Naive B cell (primary cell): ENCODE measurements at places on chromosomes 4 and X.

GRCh38 chr4:154478128-154478527, 13.5 kb downstream of the DCHS2 start:
- no peak overlapping the region for H3K27ac ChIP-seq
- no peak for DNase-seq
- H3K27me3 ChIP-seq, result peaks cover 28% of the 10 kb centered on the region
- no peaks in the 10 kb centered on the region for H3K4me1 ChIP-seq

- H3K4me1 ChIP-seq, result peaks cover 10% of the 10 kb centered on the region
- no peak for DNase-seq
- no peak overlapping the region for H3K27ac ChIP-seq
These were observed 94.1 kb upstream of the GPR34 start for GRCh38 chrX:41594634-41595033.

GRCh38 chr4:136935305-136935704, 597.0 kb downstream of the PCDH18 start:
- H3K4me3 ChIP-seq, result no peak overlapping the region
- no peaks in the 10 kb centered on the region for H3K4me1 ChIP-seq
- H3K27me3 ChIP-seq, result no peaks in the 10 kb centered on the region
- no peak for DNase-seq
- no peak overlapping the region for H3K27ac ChIP-seq
- no peaks in the 10 kb centered on the region for H3K36me3 ChIP-seq

DNA sequence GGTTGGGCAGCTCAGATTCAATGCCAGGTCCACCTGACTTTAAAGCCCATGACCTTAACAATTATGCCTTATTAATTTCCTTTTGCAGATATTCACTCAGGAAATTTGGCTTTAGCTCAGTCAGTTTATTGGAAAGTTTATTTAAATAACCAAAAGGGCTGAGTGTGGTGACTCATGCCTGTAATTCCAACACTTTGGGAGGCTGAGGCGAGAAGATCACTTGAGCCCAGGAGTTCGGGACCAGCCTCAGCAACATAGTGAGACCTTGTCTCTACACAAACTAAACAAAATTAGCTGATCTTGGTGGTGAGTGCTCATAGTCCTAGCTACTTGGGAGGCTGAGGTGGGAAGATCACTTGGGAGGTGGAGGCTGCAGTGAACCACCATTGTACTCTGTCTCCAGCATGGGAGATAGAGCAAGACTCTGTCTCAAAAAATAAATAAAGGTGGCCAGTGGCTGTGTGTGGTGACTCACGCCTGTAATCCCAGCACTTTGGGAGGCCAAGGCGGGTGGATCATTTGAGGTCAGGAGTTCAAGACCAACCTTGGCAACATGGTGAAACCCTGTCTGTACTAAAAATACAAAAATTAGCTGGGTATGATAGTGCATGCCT, 43.3 kb downstream of the RHOH start:
- H3K36me3 ChIP-seq, result peaks cover 26% of the 10 kb centered on the region
- no peak for DNase-seq
- H3K27me3 ChIP-seq, result no peaks in the 10 kb centered on the region
- no peak overlapping the region for H3K4me3 ChIP-seq
- peaks cover 57% of the 10 kb centered on the region for H3K4me1 ChIP-seq

- H3K27ac ChIP-seq, result no peak overlapping the region
- H3K27me3 ChIP-seq, result peaks cover 31% of the 10 kb centered on the region
- DNase-seq, result no peak
- H3K36me3 ChIP-seq, result no peaks in the 10 kb centered on the region
- H3K4me1 ChIP-seq, result no peaks in the 10 kb centered on the region
- no peak overlapping the region for H3K4me3 ChIP-seq
These were observed 34.7 kb upstream of the LHFPL1 start for GRCh38 chrX:112714357-112714918.

DNA sequence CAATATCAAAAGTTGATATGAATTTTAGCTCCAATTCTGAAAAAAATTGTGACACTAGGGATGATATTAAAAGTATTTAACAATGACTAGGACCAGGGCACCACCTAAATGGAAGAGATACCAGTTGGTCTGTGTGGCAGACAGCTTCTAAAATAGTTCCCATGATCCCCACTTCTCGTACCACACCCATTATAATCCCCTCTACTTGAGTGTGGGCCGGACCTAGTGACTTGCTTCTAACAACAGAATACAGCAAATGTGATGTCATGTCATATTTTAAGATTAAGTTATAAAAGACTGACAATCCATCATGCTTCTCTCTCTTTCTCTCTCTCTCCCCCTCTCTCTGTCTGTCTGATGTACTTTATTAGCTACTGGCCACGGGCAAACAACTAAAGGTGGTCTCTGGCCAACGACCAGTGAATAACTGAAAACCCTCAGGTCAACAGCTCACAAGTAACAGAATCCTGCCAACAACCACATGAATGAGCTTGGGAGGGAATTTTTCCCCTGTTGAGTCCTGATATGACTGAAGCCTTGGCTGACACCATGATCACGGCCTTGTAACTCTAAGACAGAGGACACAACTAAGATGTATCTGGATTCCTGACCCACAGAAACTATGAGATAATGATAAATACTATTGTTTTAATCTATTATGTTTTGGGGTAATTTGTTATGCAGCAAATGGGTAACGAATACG, 34.4 kb downstream of the FAM13A start:
- H3K4me1 ChIP-seq, result no peaks in the 10 kb centered on the region
- H3K4me3 ChIP-seq, result no peak overlapping the region
- H3K27ac ChIP-seq, result no peak overlapping the region
- no peak for DNase-seq
- H3K36me3 ChIP-seq, result no peaks in the 10 kb centered on the region

- peaks cover 38% of the 10 kb centered on the region for H3K27me3 ChIP-seq
- H3K36me3 ChIP-seq, result peaks cover 8% of the 10 kb centered on the region
- no peaks in the 10 kb centered on the region for H3K4me1 ChIP-seq
- DNase-seq, result no peak
- H3K4me3 ChIP-seq, result no peak overlapping the region
- H3K27ac ChIP-seq, result no peak overlapping the region
These were observed 169.4 kb upstream of the NAP1L5 start for GRCh38 chr4:88866862-88867550.

DNA sequence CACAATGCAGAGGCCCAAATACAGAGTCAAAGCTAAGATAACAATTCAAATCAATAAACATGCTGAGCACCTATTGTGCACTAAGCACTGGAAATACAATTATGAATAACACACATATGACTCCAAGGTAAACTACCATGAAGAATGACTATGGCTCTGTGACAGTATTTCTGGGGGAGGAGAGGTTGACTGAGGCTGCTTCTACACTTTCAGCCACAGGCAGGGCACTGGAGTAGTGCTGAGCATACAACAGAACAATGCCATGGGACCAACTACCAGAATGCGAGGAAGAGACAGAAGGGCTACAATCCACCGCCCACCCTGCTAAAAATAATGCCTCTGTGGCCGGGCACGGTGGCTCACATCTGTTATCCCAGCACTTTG, 13.7 kb downstream of the TEC start:
- no peaks in the 10 kb centered on the region for H3K27me3 ChIP-seq
- no peak overlapping the region for H3K4me3 ChIP-seq
- H3K27ac ChIP-seq, result no peak overlapping the region
- no peak for DNase-seq
- peaks cover 12% of the 10 kb centered on the region for H3K4me1 ChIP-seq

GRCh38 chrX:153611298-153612095, 12.6 kb upstream of the CCNQ start:
- no peaks in the 10 kb centered on the region for H3K27me3 ChIP-seq
- no peak for DNase-seq
- H3K36me3 ChIP-seq, result no peaks in the 10 kb centered on the region
- no peak overlapping the region for H3K27ac ChIP-seq
- H3K4me1 ChIP-seq, result peaks cover 8% of the 10 kb centered on the region
- no peak overlapping the region for H3K4me3 ChIP-seq

DNA sequence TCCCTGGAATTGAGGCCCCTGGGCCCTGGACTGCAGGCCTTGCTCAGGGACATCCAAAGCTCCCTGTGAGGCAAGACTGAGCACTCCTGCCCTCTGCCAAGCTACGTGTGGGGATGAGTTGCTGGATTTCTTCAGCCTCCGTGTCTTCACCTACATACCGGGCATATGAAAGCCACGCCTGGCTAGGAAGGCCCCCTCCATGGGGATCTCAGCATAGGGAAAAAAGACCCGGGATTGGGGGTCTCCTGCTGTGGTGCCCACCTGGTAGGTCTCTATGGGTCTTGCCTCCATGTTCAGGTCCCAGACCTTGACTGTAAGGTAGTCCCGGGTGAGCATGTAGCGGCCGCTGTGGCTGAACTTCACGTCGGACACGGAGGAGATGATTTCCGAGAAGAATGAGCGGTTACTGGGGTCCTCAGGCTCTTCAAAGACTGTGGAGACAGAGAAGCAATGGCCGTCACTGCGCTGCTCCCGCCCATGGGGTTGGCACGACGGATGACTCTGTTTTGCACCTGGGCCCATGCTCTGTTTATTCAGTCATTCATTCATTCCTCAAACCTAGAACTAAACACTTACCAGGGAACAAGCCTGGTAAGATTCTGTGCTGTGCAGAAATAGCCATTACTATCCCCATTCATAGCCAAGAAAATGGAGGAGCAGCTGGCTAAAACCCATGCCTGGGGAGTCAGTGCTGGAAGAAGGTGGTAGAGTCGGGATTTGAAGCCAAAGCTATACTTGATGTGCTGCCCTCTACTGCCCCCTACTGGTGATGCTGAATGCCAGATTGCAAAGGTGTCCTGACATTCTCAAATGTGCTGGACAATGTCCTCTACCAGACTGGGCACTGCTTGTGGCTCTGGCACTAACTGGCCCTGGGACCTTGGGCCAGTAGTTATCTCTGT, 63.9 kb downstream of the WFS1 start:
- no peak for DNase-seq
- H3K4me1 ChIP-seq, result peaks cover 16% of the 10 kb centered on the region
- H3K36me3 ChIP-seq, result peaks cover 3% of the 10 kb centered on the region
- no peak overlapping the region for H3K4me3 ChIP-seq

DNA sequence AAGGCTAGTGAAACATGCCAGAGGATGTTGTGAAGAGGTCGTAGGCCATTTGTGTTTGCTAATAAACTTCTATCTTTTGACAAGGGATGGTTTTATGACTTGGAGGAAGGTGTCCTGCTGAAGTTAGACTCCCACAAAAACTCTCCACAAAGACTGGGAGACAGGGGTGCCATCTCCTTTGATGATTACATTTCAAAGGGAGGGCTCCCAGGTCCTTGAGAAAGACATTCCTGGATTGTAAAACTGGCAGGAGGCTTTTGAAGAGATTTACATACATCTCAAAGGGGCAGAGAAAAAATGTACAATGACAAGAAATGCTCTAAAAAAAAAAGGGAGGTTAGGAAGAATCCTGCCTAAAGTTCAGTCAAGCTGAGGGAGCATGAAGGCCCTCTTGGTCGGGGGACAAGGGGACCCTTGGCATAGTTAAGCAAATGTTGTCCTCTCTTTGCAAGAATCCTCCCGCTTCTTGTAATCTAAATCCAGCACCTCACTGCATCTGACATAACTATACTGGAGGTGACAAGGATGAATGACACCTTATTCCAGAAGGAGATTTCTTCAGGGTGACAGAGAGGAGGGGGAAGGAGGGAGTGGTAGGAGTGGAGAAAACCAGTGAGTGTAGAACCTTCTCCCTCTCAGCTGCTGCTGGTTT, 41.1 kb upstream of the MGST2 start:
- no peak overlapping the region for H3K27ac ChIP-seq
- no peak for DNase-seq
- H3K36me3 ChIP-seq, result no peaks in the 10 kb centered on the region

DNA sequence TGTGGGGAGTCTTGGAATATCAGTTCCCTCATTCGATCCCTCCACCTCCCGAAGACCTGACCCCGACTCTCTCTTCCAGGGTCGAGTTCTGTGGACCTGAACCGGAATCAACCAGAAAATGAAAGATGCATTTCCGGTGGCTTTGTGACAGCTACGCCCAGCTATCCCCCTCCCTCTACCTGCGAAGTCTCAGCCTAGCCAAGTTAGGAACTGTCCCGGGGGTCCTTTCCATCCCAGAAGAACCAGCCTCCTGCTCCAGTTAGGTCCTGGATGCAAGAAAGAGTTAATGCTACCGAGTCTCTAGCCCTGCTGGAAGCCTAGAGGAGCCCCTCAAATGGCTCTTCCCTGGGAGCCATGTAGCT, 13.4 kb upstream of the ETDC start:
- peak overlapping the region; percentile 83 for H3K27ac ChIP-seq
- peak overlapping the region; percentile 88 for H3K4me3 ChIP-seq
- peaks cover 20% of the 10 kb centered on the region for H3K4me1 ChIP-seq
- H3K36me3 ChIP-seq, result peaks cover 4% of the 10 kb centered on the region
- H3K27me3 ChIP-seq, result no peaks in the 10 kb centered on the region
- DNase-seq, result no peak

- H3K4me1 ChIP-seq, result no peaks in the 10 kb centered on the region
- H3K4me3 ChIP-seq, result no peak overlapping the region
- peak overlapping the region; percentile 19 for H3K27ac ChIP-seq
These were observed 80.9 kb upstream of the MSX1 start for GRCh38 chr4:4778554-4778953.

DNA sequence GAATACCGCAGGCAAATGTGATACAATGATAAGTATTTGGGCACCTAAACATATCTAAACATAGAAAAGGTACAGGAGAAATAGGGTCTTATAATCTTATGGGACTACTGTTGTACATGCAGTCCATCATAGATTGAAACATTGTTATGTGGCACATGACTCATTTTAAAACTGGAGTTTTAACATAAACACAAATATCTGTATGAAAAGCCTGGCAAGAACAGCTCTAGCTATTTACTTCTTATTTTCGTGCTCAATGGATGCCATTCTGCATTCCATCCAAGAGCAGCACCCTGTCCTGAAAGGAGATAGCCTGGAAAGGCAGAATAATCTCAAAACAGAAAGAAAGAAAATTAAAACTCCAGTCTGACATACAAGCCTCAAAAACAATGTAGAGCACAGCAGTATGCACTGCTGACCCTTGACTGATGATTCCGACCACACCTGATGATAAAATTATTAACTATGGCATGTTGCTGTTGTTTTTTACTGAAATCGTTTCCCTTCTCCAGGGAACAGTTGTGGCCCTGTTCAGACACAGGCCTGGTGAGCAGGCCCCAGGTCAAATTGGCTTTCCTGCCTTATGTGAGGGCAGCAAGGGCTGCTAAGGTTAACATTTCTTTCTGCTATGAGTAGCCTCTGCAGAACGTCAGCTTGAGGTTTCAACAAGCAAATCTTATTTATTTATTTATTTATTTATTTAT, 152.7 kb downstream of the APBB2 start:
- no peak overlapping the region for H3K4me3 ChIP-seq
- DNase-seq, result no peak
- H3K36me3 ChIP-seq, result no peaks in the 10 kb centered on the region

DNA sequence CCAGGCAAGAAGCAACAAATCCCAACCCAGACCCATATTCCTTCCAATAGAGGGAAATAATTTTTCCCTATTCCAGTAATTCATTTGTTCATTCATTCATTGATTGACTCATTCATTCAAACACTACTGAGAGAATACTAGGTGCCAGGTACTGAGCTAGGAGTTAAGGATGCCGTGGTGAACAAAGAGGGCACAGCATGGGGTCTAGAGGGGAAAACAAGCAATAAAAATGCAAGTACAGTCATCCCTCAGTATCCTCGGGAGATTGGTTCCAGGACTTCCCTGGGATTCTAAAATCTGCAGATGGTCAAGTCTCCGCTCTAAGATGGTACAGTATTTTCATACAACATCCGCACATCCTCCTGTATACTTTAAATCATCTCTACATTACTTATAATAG, 18.7 kb downstream of the RASGEF1B start:
- H3K27ac ChIP-seq, result no peak overlapping the region
- peaks cover 48% of the 10 kb centered on the region for H3K36me3 ChIP-seq
- no peak overlapping the region for H3K4me3 ChIP-seq
- H3K27me3 ChIP-seq, result no peaks in the 10 kb centered on the region
- peaks cover 56% of the 10 kb centered on the region for H3K4me1 ChIP-seq
- DNase-seq, result no peak

- no peaks in the 10 kb centered on the region for H3K36me3 ChIP-seq
- no peak overlapping the region for H3K27ac ChIP-seq
- no peak overlapping the region for H3K4me3 ChIP-seq
- no peaks in the 10 kb centered on the region for H3K4me1 ChIP-seq
- no peak for DNase-seq
These were observed 642.1 kb downstream of the CCSER1 start for GRCh38 chr4:90769251-90769650.
